ENCODE measurements at places on chromosomes 2 and 18.

DNA sequence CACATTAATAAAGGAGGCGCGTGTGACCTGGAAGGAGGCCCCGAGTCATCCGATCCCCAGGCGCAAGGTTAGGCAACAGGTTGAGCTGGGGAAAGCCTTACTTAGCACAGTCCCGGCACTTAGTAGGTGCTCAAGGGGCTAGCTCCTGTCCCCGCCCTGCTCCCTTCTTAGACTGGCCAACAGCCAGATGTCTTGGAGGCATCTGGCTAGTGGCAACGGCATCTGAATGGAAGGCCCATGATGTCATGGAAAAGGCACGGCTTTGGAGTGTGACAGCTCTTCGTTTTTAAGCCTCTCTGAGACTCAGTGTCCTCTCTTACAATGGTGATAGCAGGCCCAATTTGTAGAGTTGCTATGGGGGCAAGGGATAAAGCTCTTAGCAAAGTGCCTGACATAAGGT is 258.3 kb downstream of the CYRIA start:
- DNase-seq: no peak

DNA sequence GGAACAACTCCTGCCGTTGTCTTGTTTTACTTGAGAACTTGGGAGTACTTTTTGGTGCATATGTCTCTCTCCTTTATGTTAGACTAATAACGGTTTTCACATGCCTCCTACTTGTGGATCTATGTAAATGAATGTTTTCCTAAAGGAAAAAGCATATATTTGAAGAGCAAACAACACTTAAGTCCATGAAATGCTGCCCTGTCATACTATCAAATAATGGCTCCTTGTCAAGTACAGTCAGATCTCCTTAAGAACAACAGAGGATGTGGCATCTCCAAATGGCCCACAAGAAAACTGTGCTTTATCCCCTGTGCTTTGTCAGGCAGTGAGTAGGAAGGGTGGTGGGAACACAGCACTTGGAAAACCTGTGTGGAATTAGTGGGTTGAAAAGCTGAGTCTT is 198.2 kb downstream of the PTGR3 start:
- no peak for DNase-seq

DNA sequence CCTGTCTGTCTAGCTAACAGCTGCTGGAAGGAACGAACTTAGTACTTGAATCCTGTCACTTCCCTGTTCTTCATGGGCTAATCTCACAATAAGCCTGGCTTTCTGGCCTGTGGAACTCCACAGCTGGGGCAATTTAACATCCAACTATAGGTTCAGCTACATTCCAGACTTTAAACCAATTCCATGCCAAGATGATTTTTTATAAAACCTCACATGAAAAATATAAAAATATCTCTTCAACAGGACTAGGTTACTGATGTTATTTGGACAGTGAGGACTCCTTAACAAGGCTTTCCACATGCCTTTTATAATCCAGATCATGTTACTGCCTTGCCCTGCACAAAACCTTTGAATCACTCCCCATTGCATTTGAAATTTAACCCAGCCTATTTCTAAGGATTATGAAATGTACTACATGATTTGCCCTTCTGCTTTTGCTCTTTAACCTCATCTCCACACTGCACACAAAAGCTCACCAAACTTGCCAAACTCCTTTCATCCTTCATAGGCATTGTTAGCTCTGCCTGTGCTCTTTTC is 863.2 kb upstream of the CHAC2 start:
- no peak for DNase-seq

- no peak for DNase-seq
Measured at GRCh38 chr2:171271971-171272436, 111.3 kb upstream of the TLK1 start.

- DNase-seq: no peak
Measured at GRCh38 chr18:61742565-61743429, 150.0 kb downstream of the RNF152 start.
